HS-27A (cell line): ENCODE measurements at places on chromosomes 3 and 15.

DNA sequence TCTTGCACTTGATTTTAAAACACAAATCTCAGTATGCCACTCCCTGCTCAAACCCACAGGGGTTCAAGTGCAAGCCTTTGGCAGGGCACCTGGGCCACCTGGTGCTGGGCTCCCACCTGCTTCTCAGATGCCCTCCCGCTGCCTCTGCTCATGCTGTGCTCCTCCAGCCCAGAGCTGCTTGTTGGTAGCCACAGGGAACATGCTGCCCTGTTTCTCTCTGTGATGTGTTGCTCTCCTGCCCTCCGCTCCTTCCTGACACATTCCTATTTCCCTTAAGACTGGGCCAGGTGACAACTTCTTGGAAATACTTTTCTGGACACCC is 27.1 kb upstream of the KY start:
- DNase-seq: no peak

GRCh38 chr15:83081256-83082014 is 14.4 kb upstream of the BTBD1 start:
- DNase-seq: no peak

DNA sequence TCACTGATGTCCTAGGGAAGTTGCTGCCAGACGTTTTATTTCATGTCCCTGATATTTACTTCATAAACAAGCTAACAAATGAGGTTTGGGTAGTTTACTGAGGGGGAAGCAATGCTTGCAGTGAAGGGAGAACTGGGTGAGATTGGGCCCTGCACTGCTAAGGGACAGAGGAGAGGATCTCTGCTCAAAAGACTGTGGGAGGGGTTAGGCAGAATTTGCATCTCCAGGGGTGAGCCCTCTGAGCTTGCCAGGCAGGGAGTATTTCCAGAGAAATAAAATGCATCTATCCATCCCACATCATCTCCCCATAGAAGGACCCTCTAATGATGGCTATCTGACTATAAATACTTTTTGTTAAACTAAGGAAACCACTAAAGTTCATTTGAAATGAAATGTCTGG is 215.6 kb downstream of the CBLB start:
- DNase-seq: no peak

DNA sequence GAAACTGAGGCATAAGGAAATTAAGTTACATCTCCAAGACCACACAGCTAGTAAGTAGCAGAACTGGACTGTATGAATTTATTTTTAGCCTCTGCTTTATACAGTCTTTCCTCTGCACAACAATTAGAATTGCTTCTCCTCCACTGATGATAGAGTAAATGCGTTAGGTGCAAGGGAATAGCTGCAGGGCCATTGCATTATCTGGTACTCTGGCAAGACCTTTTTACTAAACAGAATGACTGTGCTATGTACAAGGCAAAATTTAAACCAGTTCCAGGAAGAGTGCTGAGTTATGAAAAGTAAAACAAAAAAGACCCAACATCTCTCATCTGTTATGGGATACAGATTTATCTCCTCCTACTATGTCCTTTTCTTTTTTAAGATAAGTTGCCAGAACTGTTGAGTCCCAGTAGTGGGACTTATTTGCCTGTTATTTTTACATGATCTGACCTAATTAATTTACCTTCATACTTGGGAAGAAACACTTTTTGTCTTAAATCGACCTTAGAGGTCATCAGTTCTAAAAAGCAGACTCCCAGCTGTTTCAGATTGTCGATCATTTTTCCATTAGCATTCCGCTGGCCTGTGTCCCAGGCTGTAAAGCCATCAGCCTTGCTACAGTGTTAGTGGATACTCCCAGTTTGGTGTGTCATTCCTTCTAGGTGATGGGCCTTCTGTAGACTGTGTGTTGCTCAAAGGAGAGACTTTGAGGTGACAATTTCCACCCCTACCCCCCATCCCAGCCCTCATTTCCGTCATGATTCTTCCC is 147.5 kb upstream of the NUDT16 start:
- DNase-seq: no peak

DNA sequence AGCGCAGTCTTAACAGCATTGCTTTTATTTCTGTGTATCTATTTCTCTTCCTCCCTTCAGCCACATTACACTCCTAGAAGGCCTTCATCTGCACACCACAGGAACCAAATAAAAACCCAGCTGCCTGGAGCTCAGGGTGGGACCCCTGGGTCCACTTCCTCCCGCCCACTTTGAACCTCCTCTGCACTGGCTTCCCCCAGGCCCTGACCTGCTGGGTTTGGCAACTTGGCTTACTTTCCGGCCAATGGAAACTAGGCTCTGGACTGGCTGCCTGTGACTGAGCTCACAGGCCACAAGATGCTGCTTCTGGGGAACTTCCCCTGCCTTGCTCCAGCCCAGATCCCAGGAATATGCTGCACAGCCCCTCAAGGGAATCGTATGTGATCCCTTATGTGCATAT is 89.8 kb downstream of the SEMA5B start:
- no peak for DNase-seq

DNA sequence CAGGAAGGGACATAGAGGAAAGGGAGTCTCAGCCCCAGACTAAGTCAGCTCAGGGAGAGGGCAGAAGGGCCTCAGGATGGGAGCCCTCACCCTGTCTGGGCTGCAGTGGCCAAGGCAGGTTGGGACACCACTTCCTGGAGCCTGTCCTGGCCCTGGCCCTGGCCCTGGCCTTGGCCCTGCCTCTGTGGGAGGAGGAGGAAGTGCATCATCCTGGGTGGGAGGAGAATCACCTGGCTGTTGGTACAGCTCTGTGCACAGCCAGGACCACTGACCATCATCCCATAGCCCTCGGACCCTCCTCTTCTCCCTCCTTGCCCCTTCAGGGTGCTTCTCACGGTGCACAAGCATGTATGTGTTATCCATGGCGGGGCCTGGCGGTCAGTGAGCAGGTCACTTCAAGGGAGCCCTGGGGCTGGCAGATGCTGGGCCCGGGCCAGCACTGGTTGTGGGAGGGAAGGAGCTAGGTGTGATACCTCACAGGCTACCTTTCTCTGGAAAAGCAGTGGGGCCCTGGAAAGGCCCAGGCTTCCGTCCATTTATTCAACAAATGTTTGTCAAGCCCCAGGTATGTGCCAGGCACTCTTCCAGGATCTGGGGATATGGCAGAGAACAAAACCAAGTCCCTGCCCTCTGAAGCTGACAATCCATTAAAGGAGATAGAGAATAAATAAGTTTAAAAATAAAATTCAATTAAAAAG is 8.2 kb upstream of the APEH start:
- no peak for DNase-seq

DNA sequence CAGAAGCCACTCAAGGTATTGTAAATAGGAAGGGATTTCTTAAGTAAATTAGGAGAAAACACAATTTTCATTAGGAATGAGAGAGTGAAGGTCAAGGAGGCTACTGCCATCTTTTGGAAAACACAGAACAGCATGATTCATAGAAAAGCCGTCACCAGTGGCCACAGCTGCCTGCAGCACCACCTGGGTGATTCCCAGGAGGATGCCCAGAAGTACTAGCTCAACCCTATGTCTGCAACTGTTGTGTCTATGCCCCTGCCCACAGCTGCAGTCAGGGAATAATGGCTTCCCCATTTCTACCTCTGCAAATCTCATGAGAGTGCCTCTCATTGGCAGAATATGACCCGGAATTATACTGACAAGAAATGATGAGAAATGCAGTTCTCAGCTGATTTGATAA is 300.0 kb downstream of the IGSF11 start:
- no peak for DNase-seq

DNA sequence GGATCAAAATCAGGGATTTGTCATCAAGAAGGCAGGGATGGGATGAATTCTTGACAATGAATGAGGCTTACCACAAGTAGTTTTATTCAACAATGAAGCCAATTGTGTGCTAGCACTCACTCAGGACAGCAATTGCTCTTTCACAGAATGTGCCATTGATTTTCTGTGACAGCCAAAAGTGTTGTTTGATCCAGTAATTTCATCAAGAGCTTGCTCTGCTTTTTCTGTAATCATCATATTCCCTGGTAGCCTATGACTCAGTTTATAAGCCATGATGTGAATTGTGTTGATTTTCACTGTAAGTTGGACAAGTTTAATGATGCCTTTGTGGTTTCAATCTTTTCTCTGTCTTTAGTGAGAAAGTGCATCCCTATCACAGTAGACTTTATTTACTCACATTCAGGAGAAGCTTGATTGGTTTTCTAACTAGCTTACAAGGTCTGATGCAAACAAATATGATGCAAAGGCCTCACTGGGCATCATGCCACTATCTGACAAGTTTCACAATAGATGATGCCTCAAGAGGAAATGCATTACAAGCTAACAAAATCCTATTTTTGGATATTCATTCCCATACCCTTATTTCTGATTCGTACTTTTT is 13.6 kb upstream of the CSRNP1 start:
- DNase-seq: peak; percentile 58

DNA sequence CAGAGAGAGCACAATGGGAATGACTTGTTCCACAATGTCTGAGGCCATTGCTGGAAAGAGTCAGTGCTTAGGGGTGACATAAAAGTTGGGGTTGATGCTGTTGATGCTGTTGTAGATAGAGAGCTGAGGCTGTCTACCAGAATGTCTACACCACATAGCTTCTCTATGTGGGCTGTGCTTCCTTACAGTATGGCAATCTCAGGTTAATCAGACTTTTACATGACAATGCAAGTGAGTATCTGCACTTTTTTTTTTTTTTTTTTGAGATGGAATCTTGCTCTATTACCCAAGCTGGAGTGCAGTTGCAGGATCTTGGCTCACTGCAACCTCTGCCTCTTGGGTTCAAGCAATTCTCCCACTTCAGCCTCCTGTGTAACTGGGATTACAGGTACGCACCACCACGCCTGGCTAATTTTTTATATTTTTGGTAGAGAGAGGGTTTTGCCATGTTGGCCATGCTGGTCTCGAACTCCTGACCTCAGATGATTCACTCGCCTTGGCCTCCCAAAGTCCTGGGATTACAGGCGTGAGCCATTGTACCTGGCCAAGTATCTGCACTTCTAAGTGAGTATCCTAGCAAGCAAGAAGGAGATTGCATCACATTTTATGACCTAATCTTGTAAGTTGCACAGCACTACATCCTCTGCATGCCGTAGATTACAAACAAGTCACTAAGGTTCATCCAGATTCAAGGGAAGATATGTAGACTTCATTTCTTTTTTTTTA is 28.7 kb downstream of the DLEC1 start:
- no peak for DNase-seq

DNA sequence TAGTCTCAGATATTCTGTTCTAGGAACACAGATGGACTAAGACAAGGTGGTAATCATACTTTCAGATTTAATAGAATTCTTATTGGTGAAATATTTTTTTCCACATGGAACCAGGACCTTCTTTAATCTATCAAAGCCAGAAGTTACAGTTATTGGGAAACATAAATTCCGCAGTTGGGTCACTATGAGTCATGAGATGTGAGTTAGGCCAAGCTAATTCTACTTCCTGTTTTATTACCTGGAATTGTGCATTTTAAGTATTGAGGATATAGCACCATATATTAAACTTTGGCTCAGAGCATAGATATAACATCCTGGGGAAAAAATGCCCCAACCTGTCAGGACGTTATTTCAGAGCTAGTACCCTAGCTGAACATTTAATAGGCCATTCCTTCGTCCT is 96.4 kb upstream of the P3H2 start:
- no peak for DNase-seq

- no peak for DNase-seq
These were observed 6.3 kb downstream of the TEX264 start for GRCh38 chr3:51677358-51677757.

DNA sequence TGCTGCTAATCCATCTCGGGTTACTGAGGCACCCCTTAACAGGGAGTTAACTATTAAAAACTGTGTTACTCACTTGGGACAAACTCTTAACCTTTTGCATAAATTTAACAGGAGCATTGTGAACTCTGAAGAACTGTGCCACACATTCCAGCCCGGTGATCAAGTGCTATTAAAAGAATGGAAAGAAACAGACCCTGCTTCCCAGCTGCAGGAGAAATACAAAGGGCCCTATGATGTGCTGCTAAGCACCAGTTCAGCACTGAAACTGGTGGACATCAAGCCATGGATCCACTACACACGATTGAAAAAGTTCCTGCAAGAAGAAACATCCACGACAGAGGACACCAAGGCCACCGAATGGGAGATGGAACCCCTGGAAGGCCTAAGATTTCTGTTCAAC is 114.7 kb upstream of the PLCL2 start:
- DNase-seq: no peak

DNA sequence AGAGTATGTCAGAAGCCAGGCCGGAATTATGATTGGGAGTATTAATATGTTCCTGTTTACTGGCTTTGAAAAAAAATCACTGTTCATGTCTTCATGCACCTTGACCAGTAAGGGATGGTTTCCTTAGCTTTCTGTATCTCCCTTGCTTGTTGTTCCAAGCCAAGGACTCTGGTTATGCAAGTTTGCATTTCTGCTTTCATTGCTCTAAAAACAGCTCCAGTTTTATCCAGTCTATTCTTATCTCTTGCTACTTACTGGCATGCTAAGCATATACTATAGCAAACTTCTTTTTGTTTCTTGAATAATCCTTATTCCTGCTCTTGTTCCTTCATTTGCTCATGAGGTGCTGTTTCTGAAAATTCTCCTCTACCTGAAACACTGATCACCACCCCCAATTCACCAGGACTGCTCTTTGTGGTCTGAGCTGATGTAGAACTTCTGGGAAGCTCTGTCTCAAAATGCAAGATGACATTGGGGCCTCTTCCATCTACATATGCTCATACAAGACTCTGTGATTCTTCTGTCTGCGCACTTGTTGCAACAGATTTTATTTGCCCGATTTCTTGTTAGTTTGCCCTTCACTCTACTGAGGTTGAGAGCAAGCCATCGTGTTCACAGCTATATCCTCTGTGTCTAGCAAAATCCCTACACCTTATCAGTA is 173.0 kb downstream of the EBLN2 start:
- no peak for DNase-seq

GRCh38 chr15:84764989-84765388 is 16.6 kb downstream of the ZNF592 start:
- DNase-seq: no peak

DNA sequence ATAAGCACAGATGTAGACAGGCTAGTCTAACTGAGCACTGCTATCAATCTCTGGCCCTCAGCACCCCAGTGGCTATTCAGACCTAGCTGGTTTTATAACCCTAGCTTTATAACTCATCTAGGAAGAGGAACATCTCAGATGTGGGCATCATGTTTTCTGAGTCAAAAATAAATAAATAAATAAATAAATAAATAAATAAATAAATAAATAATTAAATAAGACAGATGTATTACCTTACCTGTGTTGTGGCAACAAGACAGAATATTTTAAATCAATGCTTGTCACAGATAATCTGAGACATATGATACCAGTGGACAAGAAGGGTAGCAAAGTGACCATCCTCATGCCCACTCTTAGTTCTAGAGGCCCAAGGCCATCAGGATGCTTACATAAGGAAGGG is 52.2 kb downstream of the EFHB start:
- no peak for DNase-seq

GRCh38 chr3:184619369-184619768 is 57.8 kb downstream of the EPHB3 start:
- DNase-seq: no peak
